ENCODE measurements at places on chromosomes 12 and 14.
A peak's percentile ranks its signal among the peaks of the same experiment; 100 is the strongest.

DNA sequence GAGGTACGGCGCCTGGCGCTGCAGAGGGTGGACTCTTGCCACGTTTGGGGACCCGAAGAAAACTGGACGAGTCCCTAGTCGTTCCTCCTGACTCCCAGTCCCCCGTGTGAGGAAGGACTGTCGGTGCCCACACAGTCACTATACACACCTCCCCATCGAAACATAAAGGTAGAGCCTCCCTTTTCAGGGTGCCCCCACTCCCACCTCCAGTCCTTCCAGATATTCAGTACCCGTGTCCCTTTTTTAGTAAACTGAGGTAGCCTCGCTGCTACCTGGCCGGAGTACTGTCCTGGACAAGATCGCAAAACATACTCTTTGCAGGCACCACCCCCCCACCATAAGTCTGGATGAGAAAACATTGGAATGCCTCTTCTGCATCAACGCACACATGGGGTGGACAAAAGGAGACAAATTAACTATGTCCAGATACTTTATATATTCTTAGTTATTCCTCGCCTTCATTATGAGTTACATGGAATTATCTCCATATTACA is 610 bp upstream of the KMT2D start:
- no peak for DNase-seq

DNA sequence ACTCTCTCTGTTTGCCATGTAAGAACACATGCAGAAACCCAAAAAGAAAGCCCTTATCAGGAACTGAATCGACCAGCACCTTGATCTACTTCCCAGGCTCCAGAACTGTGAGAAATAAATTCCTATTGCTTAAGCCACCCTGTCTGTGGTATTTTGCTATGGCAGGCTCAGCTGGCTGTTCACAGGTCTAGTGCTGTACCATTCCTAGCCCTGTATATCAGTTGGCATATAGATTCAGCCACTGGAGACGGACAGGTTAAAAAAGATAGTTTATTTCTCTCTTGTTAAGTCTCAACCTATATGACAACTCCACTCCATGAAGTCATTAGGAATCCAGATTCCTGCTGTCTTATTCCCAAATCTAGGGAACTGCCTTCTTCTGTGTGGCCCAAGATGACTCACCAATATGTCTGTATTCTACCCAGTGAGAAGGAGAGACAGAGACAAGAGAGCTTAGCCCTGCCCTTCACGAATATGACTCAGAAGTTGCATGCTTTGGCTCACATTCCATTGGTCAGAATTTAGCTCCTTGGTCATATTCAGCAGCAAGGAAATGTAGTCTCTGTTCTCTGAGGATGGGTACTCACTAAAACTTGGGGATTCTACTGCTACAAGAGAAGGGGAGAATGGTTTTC is 57.0 kb downstream of the PLEKHG7 start:
- no peak for DNase-seq

DNA sequence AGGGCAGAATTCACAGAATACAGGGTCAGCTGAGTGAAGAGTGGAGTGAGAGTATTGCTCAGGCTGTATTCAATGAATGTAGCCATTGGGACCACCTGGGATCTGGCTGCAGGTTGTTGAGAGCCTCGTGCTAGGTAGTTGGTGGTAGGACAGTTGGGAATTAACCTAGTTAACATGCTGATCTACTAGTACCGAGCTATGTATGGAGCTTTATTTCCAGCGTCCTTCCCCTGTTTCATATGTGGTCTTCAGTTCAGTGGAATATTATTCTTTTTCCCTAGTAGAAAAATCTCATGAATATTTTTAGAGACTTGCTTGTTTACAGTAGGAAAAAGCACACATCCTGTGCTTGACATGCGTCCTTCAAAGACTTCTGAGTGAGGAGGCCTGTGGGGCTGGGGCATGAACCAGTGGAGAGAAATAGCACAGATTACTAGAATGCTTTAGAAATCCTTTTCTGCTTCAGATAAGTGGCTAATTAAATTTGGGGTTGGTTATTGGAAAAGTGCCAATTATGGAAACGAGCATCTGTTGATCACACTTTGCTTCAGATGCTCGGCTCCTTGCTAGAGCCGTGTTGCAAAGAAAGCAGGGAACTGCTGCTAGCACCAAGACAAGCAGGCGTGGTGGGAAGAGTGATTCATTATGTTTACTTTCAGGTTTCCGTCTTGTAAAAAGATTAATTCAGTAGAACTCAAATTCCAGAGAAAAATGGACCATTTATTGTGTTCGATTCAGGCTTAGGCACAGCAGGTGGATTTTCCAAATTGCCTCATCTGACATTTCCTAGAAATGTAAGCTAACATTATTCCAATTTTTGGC is 53.6 kb downstream of the ARF6 start:
- no peak for DNase-seq

DNA sequence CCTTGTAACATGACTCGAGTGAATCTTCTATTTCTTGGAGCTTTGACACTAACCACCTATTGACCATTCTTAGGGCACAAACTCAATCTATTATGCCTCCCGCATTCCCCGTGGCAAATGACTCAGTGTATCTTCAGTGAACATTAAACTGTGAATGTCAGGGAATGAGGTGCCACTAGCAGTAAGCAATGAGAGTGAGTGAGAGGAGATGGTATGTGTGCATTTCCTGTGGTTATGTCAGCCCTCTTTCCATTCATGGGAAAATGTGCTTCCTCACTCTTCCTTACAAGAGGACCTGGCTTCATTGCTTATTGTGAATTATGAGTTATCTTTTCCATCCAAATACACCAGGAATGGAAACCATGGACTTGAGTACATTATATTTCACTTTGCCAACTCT is 229.2 kb downstream of the EMP1 start:
- DNase-seq, result no peak

DNA sequence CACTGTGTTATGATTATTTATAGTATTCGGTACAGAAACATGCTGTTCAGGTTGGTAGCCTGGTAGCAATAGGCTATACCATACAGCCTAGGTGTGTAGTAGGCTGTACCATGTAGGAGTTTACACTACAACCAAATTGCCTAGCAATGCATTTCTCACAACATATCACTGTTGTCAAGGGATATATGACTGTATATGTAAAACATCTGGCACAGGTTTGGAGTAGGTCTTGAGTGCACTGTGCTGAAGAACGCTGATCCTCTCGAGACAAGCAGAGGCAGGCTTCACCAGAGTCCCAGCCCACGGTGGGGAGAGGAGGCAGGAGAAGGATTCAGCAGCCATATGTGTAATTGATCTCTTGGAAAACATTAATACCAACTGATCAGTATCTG is 15.0 kb upstream of the TBX5 start:
- no peak for DNase-seq

DNA sequence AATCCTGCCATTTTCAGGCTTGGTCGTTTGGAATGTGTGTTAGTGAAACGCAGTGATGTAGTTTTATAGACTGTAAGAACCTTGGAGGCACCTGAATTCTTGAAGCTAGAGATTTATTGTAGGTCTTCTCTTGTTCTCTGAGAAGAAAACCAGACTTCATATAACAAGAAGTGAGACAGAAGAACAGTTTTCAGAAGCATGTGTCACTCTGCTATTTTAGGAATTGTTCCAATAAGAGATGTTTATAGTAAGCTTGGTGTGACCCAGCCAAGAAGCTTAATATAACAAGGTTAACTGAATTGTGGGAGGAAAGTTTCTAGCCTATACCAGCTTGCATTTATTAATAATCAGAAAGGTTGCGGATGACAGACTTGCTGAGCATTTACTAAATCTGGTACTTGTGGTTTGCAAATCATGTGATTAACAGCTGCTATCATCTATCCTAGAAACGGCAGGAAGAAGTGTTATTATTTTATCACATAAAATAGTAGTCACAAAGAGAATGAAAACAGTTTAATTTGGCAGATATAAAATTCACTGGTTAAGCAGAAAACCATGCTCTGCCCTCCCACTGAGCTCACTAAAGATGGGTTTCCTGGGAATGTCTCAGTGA is 49.2 kb upstream of the BCAT1 start:
- no peak for DNase-seq

DNA sequence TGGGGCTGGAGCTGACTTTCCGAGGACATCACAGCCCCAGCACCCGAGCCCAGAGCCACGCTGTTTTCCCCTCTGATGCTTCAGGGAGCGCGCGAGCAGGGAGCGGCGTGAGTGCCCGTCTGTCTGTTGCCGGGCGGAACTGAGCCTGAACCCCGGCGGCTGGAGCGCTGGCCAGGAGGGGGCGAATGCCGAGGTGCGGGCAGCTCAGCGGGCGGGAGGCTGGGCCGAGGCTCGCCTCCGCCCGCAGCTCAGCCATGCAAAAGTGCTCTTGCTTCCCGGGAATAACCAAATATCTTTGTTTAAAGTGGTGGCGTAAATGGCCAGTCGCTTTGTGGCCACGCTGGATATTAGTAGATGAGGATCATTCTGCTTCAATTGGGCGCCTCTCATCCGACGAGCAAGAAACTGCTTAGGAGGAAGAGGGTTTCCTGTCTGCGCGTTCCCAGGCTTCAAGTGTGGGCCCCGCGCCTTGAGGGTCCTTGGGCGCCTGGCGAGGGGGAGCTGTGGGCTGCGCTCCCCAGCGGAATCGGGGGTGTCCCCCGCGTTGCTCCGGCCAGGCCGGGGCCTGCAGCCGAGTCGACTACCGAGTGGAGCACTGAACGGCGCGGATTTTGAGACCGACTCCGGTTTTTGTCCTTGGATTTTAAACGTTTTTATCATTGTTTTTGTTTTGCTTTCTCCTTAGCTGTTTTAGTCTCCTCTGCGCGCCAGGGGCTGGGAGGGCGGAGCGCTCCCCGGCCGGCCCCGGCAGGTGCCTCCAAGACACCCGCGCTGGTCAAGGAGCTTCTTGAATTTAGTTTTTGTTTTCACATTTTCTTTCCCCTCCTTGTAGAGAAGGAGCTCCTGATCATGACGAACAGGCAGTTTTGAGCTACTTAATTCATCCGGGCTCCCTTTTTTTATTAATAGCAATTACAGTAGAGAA is 831 bp upstream of the NKX2-1 start:
- DNase-seq, result no peak

DNA sequence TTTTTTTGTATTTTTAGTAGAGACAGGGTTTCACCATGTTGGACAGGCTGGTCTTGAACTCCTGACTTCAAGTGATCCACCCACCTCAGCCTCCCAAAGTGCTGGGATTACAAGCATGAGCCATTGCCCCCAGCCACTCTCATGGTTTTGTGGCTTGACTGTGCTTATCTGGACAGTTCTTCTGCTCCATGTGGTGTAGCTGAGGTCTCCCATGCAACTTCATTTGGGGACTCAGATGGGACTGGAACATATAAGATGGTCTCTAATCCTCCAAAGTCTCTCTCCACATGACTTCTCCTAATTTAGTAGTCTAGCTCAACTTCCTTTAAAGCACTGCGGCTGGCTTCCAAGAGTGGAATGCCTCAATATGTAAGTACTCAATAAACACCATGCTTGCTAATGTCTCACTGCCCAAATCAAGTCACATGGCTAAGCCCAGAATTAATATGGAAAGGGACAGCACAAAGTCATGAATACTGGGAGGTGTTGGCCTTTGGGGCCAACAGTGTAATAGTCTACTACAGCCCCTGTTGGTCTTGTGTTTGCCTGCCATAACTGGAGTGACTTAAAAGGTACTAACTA is 7.4 kb downstream of the INHBC start:
- DNase-seq, result no peak

GRCh38 chr14:100737526-100737925 is 10.8 kb downstream of the DLK1 start:
- DNase-seq, result no peak

DNA sequence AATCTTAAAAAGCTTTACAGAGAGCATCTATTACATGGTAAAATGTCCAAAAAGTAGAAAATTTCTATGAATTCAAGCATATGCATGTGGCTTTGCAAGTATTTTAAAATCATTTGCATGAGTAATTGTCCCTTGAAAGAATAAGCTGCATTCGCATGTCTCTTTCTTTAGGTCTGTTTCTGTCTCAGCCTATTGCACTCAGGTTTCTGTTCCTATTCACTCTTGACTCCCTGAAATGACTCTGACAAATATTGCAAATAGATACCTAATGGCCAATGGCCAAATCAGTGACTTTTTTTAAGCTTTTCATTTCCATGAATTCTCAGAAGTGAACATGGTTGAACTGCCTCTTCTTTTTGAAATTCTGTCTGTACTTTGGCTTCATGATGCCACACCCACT is 6.4 kb upstream of the TTC8 start:
- no peak for DNase-seq

GRCh38 chr12:97535582-97535981 is 73.0 kb downstream of the RMST start:
- DNase-seq, result no peak

DNA sequence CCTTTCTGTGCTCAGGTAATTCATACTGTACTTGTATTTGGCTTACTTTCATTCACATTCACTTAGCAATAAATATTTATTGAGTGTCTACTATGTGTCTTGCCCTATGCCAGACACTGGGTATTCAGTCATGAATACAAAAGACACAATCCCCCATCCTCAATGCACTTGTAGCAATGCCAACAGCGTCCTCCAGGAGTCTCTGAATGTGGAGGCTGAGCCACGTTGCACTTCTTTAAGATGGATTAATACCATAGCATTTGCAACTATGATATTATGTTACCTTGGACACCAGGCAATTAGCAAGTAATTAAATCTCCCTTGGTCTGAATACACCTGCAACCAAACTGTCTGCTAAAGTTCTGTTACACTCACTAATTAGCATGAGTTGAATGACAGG is 58.8 kb downstream of the OTX2 start:
- DNase-seq, result no peak

DNA sequence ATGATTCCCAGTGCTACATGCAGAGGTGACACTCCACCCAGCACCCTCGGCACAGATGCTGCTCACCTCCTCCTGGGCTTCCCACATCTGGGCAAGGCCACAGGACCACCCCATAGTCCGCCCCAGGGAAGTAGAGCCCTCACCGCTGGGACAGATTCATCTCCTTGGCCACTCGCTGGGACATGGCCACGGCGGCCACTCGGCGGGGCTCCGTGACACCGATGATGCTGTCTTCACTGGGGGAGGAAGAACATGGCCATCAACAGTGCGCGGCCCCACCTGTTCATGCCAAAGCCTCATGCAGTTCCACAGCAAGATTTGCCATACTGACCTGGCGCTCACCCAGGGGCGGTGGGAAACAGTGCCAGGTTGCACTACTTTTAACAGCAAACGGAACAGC is 13.7 kb downstream of the DHX37 start:
- no peak for DNase-seq

DNA sequence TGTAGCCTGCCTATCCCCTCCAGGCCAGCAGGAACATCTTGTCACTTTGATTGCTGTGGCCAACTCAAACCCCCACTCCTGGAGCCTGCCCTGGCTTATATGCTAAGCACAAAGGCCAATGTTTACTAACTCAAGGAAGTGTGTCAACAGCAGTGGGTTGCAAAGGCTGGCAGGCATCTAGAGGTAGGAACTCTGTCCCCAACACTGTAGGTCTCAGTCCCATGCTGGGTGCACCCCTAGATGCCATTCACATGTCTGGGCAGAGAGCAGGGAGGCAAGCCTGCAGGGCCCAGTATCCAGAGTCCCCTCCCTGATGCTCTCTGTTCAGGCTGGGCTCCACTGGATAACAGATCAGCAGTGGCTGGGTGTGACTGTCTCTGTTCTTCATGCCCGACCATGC is 1.6 kb upstream of the HPD start:
- DNase-seq, result peak; percentile 44

DNA sequence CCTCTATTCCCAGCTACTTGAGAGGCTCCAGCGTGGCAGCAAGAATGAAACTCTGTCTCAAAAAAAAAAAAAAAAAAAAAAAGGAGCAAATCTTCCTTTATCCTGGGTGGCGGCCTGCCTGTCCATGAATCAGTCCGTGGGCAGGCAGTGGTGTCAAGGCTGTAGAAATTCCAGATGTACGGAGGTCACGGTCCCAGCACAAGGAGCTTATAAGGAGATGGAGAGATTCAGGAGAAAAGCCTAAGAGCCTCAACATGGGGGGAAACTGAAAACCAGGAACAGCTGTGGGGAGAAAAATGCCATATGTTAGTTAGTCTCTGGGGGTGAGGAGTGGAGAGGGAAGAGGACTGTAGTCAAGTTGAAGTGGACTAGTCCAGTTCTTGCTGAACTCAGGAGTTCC is 130.5 kb upstream of the CRY1 start:
- DNase-seq, result no peak
